ENCODE measurements at places on chromosomes 4 and X.

GRCh38 chr4:23855912-23856605, 33.8 kb downstream of the PPARGC1A start:
- DNase-seq: no peak

DNA sequence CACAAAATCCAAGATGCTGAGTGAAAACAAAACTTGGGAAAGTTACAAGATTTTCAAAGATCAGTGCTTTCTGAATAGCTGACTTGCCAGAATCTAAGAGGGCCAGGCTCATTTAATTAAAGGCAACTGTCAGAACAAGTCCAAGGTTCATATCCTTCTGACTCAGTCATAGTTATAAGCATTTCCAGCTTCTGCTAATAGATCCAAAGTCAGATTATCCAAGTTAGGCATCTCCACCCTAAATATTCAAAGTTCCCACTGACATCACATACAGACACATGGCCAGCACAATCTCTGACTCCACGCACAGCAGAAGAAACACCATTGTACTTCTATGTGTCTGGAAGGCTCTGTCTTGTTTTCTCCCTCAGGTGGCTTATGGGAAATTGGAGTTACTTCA, 41.8 kb downstream of the GASK1B start:
- DNase-seq: peak; percentile 76

GRCh38 chrX:118189000-118189399, 72.4 kb upstream of the KLHL13 start:
- DNase-seq: no peak

- no peak for DNase-seq
These were observed 7.4 kb downstream of the AFF1 start for GRCh38 chr4:86942185-86942666.

DNA sequence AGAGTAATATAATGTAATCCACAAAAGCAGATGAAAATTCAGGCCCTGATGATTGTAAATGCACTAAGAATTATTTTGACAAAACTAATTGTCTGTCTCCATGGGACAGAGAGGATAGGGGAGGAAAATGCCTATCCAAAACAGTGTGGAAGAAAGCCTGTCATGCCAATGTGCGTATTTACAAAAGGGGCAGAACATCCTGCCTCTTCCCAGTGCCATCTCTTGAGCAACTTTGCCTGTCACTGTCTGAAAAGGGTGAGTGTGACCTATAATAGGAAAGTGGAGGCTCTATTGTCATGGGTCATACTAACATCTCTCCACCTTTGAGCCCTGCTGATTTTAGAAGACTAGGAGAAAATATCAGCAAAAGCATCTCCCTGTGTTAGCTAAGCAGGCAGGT, 264.1 kb downstream of the UNC5C start:
- no peak for DNase-seq

DNA sequence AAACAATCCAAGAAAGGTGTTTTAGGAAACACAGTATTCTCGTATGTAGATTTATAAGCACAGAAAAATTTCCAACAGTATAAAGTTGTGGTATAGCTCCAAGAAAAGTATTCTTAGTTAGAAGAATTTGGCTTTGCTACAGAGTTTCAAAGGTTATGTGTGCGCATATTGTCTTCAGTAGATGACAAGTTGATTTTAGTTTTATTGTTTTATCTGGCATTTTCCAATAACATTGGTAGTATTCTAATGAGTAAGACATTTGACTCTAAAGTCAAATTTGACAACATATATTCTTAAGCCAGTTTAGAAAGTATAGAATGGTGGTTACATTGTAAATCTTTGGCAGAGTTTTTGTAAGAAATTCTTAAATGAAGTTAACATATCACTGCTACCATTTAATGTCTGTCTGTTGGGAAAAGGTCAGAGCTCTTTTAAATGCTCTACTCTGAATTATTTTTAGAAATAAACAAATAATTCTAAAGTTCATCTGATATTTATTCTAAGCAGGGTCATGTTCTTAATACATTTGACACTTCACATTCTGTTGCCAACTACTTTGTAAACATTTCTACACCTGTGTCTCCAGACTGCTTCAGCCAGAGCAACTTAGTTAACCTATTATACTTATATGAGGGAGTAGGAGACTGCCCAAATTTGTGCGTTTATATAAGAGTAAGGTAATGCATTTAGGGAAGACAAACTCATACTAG, 30.0 kb downstream of the CLCN3 start:
- DNase-seq: no peak

DNA sequence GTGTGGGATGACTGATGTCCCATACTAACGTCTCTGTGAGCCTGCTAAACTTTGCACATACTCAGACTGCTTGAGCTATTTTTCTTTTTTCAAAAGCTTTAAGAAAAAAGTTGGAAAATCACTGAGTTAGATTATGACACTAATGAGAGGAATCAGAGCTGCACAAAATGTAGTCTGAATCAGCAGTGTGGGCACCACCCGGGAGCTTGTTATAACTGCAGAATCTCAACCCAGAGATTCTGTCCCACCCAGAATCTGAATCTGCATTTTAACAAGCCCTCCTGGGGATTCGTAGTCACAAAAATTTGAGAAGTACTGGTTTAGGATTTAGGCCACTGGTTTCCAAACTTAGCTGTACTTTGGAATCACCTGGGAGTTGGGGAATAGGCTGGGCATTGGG, 102.1 kb upstream of the MID1IP1 start:
- peak; percentile 16 for DNase-seq

- peak; percentile 64 for DNase-seq
These were observed 185.0 kb upstream of the GPRIN3 start for GRCh38 chr4:89492581-89493071.

GRCh38 chr4:138407329-138407728, 165.2 kb upstream of the SLC7A11 start:
- no peak for DNase-seq

DNA sequence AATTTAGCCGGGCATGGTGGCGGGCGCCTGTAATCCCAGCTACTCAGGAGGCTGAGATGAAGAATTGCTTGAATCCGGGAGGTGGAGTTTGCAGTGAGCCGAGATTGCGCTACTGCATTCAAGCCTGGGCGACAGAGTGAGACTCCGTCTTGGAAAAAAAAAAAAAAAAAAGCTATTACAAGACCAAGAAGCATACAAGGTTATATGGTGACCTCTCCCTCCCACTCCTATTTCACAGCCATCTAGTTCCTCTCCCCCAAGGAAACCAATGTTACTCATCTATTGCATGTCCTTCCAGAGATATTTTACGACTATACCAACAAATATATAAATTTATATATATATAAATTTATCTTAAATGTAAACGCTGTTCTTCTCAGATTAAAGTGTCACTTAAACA, 3.2 kb downstream of the SLC9A7 start:
- no peak for DNase-seq

GRCh38 chr4:153758136-153758535, 1.7 kb downstream of the RNF175 start:
- DNase-seq: no peak

Measured in stromal cell of bone marrow (primary cell).